ENCODE measurements at places on chromosomes 16 and 17. TPM values are rescaled to one million over a fixed set of nuclear protein-coding genes. Genes with fewer than 3 reads are reported as not detected.

Gene CFAP97D1
- total RNA-seq = not detected

Gene HOXB1
- total RNA-seq = not detected

Gene DPEP2
- total RNA-seq = not detected

Gene NPIPA5
- total RNA-seq = 8.1 TPM

Gene SMPD3
- 107 TPM for total RNA-seq

Gene GNG13
- not detected for total RNA-seq

Gene KRTAP2-2
- total RNA-seq = not detected

Gene ZMYND15
- total RNA-seq = not detected

Gene RAMP2
- 9.1 TPM for total RNA-seq
